ENCODE measurements at places on chromosomes 2 and 18.
A peak's percentile ranks its signal among the peaks of the same experiment; 100 is the strongest.

DNA sequence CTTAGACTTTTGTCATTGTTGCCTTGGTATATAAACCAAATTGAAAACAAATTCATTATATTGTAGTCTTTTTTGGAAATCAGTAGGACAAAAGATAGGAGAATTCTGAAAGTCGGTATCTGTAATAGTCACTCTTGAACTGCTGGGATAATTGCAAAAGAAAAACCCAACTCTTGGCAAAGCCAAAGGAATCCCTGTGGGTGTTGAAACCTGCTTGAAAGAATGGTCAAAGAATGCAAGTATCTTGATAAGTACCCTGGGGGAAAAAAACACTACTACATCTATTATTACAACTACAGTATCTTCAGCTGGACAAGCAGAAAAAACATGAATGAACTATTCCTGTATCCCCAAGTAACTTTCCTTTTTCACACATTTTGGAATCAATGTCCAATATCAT lies 7.3 kb upstream of the FAM237A start:
- no peak for DNase-seq

- DNase-seq, result peak; percentile 16
These were observed 78.8 kb upstream of the GAREM1 start for GRCh38 chr18:32549248-32550110.

- no peak for DNase-seq
These were observed 43.9 kb downstream of the ACSL3 start for GRCh38 chr2:222904557-222905258.

DNA sequence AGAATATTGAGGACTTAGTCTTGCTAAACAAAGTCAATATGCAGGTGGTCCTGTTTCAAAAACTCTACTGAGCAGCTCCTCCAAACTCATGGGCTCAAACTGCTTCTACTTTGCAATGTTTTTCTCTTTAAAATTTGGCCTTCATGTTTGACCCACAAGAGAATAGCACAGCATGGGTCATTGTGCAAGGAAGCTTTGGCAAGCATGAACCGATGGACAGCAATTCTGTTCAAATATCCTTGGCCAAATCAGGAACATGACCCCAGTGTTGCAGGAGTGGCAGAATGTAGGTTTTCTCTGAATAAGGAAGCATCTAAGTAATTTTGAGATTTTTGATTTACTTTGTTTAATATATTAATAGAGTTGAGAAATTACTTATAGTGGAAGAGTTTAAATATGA lies 477.9 kb downstream of the KCNJ3 start:
- DNase-seq, result no peak

GRCh38 chr18:35028536-35028935 lies 12.7 kb upstream of the MAPRE2 start:
- DNase-seq, result no peak

DNA sequence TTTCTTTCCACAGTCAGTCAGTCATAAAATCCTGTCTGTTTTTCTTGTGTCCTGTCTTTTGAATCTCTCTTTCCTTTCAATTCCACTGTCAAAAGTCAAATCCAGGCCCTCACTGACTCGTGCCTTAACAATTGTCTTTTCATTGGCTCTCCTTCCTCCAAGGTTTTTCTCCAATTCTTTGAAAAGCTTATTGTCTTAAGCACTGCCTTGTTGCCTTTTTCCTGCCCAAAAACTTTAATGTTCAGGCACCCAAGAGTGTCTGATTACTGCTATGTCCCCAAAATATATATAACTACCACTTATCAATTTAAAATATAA lies 13.9 kb upstream of the SULT1C4 start:
- no peak for DNase-seq

GRCh38 chr2:15169326-15170069 lies 391.6 kb downstream of the NBAS start:
- no peak for DNase-seq

DNA sequence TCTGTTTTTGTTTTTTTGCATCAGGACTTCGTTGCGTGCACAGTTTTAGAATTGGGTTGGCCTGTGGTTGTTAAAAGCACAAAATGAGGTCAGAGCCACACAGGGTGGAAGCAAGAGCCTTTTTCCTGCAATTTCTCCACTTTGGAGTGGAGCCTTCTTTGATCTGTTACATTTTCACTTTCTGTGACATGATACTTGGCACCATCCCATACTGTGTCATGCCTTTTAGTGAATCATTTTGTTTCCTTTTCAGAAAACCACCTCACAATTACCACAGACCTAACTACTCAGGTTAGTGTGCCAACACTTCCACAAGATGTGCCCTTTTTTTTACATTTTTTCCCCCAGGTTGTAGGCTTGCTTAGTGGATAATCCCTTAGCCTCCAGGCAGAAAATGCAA lies 32.5 kb downstream of the MERTK start:
- no peak for DNase-seq

GRCh38 chr2:27288610-27289009 lies 6.4 kb downstream of the TRIM54 start:
- no peak for DNase-seq

DNA sequence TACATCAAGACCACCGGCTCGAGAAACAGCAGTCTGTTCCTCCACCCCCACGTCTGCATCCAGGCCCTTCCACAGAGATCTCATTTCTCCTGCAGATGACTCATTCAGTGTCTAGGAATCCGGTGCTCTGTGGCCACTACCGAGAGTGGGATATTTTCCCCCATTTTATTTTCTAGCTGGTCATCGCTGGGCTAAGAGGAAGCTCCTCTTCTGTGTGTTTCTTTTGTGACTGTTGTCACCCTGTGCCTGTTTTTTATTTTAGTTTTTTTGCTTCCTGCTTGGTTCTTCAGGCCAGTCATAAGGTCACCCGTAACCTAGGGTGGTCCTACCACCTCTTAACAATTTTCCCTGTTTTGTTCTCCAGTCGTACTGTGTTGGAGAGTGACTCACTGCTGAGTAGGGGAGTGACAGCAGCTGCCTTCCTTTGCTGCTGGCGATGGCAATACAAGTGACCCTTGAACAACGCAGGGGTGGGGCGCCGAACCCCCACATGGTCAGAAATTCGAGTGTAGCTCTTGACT lies 6.7 kb downstream of the RAMP1 start:
- no peak for DNase-seq

Measured in T follicular helper cell (primary cell).